Panc1 (cell line): ENCODE measurements at places on chromosomes 3 and 15.

- DNase-seq: no peak
Measured at GRCh38 chr3:149090907-149091306, 4.6 kb upstream of the HLTF start.

DNA sequence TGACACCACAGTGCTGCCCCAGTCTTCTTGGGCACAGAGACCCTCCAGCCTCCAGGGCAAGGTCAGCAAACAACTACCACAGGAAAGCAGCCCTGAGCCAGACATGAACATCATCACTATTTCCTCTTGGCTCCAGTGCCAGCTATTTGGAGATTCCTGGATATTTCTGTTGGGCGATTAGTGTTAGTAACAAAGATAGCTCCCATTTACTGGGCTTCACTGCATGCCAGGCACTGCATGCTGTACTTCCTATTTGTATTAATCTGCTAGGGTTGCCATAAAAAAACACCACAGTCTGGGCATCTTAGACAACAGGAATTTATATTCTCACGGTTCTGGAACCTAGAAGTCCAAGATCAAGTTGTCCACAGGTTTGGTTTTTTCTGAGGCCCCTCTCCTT lies 255.1 kb upstream of the STT3B start:
- no peak for DNase-seq

GRCh38 chr3:9214599-9214998 lies 34.8 kb downstream of the SRGAP3 start:
- DNase-seq: no peak

GRCh38 chr15:88898736-88899135 lies 3.4 kb upstream of the HAPLN3 start:
- no peak for DNase-seq

- no peak for DNase-seq
Measured at GRCh38 chr3:48881006-48881405, 17.7 kb downstream of the SLC25A20 start.

DNA sequence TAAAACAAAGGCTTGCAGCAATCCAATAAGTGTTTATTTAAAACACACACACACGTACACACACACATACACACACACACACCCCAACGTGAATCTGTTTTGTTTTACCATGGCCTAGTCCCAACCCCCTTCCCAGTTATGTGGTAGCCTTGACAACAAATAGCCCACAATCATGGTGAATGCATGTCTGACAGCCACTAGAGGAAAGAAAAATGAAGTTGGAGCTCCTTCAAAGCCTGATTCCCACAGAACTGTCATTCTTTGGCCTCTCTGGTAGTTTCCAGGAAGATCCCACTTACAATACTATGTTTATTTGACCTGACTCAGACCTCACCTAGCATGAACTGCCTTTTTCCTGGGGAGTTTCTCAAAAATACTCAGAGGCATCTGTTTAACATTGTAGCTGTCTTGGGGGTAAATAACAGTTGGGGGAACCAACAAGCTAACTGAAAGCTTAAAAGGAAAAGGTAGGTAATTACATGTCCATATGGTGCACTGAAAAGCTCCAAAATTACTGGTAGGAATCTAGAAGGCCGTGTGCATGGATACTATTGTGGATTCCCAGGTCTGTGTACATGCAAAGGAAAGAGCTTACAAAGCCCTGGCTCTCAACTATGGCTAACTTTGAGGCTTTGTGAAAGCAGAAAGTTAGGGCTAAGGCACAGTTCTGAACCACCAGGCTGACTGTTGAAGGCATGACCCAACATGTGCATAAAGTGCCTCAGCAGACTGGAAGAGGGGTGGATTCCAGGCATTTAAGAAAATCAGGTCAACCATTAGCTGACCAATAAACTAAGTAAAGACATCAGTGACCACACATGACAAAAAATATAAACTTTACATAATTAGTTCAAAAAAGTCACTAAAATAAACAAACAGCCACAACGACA lies 65.3 kb downstream of the FAIM start:
- DNase-seq: no peak

GRCh38 chr15:100881573-100882336 lies 2.1 kb downstream of the ALDH1A3 start:
- no peak for DNase-seq

DNA sequence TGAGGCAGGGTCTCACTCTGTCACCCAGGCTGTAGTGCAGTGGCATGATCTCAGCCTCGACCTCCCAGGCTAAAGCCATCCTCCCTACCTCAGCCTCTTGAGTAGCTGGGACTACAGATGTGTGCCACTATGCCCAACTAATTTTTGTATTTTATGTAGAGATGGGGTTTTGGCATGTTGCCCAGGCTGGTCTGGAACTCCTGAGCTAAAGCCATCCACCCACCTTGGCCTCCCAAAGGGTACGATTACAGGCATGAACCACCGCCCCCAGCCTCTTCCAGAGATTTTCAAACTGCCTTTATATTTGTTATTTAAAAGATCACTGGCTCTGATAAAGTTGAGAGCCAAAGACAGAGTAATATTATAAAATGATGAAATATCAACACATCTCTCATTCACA lies 37.3 kb downstream of the BSN start:
- DNase-seq: no peak

GRCh38 chr3:38740537-38740936 lies 75.5 kb downstream of the SCN10A start:
- no peak for DNase-seq
